ENCODE measurements at places on chromosomes 4 and X.

DNA sequence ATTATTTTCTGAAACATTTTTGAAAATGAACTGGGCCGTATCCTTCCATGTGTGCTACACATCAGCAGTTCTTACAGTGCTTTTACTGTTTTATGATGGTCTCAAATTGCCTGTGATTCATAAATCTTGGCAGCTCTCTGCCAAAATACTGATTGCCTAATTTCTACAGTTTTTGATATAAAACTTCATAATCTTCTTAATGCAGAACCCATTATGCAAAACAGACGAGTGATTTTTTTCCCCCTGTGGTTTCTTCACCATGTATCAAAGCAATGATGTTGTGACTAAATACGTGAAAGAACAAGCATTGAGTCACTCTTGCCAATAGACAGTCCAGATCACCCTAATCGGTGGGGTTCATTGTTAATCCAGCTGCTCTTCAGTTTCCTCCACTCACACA, 156.4 kb upstream of the WDR1 start:
- DNase-seq, result no peak

DNA sequence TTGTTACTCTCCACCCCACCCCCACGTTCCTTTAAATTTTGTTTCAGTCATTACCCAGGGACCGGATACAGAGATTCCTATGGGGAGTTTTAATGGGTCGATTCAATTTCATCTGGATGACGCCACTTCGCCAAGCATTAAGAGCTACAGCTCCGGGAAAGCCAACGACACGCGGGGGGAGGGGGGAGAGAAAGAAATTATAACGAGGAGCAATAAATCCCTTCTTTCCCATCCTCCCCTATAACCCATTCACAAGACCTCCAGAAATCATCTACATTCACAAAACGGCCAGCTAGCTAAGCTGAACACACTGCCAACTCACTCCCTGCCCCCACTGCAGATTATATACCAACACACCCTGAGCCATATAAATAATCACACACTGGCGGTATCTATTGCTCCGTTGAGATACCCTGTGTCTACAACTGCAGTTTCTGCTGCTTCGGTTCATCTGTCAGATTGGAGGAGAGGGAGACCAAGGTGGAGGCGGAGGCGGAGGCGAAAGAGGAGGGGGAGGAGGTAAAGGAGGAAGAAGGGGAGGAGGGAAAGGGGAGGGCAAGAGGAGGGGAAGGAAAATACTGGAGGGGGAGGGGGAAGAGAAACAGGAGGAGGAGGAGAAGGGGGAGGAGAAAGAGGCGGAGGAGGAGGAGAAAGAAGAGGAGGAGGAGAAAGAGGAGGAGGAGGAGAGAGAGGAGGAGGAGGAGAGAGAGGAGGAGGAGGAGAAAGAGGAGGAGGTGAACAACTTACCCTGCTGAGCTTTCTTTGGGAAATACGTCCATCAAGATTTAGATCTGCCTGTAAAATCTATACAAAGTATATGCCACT, 113.9 kb upstream of the VAMP7 start:
- peak; percentile 6 for DNase-seq

- no peak for DNase-seq
These were observed 156.6 kb upstream of the ARSJ start for GRCh38 chr4:114136069-114136468.

DNA sequence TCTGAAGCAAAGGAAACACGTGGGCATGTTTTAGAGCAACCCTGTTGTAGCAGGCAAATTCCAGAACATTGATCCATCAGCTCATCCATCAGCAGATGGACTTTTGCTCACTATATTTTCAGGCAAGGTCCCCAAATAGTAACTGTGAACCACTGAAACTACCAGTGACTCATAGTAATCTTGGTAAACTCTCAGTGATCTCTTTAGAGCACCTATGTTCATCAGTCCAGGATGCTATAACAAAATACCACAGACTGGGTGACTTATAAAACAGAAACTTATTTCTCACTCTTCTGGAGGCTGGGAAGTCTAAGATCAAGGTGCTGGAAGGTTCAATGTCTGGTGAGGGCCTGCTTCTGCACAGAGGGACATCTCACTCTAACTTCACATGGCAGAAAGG, 28.9 kb upstream of the BTC start:
- no peak for DNase-seq

DNA sequence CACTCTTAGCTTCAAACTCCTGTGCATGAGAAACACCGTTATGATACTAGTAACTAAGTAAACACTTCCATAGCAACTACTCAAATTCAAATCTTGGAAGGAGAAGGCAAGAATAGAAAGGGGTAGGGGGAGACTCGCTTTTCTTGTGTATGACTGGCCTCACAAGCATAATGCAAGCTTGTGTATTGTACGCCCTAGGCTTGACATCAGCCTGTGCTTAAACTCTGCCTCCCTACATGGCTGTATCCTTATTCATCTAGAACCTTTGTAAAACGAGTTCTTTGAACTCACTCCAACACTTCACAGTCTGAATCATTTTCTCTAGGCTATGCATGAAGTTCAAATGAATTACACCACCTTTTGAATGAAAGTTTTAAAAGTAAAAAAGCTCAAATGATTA, 1071.2 kb upstream of the ADGRL3 start:
- no peak for DNase-seq

DNA sequence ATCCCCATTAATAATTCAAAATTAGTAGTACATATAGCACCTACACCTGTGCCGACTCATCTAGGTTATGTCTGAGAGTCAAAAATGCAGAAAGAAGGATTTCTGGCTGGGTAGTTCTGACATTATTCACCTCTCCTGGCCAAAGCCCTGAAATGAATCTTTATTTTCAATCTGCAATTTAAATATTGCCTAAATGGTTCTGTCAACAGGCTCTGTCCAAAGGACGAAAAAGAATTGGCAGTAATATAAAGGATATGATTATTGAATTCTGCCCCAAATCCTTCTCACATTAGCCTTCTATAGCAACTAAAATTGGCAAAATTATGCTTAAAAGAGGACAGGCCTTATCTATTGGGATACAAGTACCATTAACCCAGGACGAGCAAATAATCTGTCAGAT, 86.9 kb upstream of the SPANXN4 start:
- DNase-seq, result no peak

- DNase-seq, result no peak
These were observed 64.2 kb upstream of the TTC29 start for GRCh38 chr4:147009875-147010274.

DNA sequence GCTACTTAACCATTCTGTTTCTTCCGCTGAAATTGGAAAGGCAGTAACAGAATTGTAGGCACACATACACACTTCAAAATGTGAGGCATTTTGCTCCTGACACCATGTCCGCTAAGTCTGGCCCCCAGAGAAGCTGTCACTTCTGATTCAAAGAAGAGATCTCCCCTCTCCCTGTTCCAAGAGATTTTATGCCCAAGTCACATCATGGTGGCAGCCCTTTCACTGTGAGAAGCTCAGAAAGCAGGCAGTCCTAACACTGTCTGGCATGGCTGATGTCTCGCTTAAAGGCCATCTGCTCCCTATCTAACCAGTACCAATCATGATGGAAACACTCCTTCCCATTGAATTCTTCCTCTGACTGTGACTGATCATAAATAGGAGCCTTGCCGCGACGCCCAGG, 83.9 kb downstream of the BEND2 start:
- DNase-seq, result no peak

- DNase-seq, result no peak
These were observed 150.5 kb upstream of the RXFP1 start for GRCh38 chr4:158371158-158371557.

- DNase-seq, result no peak
These were observed 6.4 kb upstream of the ZNF674 start for GRCh38 chrX:46551494-46552128.

GRCh38 chrX:13078739-13079444, 34.5 kb upstream of the FAM9C start:
- DNase-seq, result no peak

DNA sequence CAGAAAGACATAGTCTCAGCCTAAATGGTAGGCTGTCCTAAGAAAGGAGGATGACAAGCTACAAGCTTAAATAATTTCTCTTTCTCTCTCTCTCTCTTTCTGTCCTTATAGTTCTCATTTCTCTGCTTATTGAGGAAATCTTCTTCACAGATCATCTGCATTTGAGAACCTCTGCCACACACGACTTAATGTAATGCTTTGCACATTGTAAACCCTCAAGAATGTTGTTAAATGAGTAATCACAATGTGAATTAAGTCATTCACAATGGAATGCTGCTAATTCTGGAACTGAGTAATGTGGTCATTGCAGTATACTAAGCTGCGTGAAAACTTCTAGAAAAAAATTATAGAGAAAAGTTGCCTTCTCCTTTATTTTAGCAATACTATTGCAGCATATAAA, 508.9 kb upstream of the FTHL17 start:
- no peak for DNase-seq

GRCh38 chrX:21943460-21944135, 3.1 kb downstream of the SMS start:
- no peak for DNase-seq

- no peak for DNase-seq
These were observed 133.8 kb downstream of the PALLD start for GRCh38 chr4:168630445-168631187.

DNA sequence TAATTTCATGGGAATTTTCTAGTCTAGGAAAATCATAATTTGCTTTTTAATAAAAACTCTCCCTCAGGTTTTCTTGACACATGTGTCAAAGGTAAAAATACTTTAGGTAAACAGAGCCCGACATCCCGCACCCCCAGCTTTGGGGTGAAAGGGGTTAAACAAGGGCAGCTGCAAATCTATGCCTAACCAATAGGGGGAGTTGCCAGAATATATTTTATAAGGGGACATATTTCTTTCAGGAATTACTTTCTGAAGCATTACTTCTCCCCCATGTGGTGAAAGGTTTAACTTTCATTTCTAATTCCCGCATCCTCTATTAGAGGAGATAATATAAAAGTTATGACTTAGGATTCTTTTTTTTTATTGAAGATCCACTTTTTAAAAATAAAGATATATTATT, 53.9 kb upstream of the HEPH start:
- peak; percentile 1 for DNase-seq

GRCh38 chr4:169009286-169010124, 550 bp downstream of the CBR4 start:
- DNase-seq, result peak; percentile 47

DNA sequence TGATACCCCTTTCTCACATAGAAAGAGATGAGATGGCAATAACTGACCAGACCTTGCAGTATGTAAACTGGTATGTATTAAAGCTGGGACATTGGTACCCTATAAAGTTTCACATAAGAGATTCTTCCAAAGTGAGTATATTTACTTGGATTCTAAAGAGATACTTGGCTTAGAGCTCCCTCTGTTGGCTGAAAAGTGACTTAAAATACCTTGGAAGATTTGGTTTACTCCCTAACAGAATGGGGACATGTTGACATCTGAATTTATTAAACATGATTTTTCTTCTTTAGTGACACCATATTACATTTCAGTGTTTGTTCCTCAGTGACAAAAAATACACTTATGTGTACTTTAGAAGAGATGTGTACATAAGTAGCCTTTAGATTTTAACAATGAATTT, 47.9 kb upstream of the RGN start:
- no peak for DNase-seq

DNA sequence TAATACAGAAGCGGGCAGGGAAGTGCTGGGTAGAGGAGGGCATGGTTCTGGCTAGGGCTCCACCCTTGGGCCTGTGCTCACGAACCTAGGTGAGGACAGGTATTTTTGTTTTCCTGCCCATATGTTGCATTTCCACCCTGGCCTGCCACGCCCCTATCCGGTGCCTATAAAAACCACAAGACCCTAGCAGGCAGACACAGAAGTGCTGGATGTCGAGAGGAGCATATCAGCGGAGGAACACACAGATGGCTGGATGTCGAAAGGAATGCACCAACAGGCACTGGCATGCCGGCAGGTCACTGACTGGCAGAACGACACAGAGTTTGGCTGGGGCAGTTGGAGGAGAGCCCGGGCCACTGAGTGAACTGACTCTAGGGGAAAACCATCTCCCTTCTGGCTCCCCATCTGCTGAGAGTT, 316.6 kb upstream of the BOD1L1 start:
- DNase-seq, result no peak

DNA sequence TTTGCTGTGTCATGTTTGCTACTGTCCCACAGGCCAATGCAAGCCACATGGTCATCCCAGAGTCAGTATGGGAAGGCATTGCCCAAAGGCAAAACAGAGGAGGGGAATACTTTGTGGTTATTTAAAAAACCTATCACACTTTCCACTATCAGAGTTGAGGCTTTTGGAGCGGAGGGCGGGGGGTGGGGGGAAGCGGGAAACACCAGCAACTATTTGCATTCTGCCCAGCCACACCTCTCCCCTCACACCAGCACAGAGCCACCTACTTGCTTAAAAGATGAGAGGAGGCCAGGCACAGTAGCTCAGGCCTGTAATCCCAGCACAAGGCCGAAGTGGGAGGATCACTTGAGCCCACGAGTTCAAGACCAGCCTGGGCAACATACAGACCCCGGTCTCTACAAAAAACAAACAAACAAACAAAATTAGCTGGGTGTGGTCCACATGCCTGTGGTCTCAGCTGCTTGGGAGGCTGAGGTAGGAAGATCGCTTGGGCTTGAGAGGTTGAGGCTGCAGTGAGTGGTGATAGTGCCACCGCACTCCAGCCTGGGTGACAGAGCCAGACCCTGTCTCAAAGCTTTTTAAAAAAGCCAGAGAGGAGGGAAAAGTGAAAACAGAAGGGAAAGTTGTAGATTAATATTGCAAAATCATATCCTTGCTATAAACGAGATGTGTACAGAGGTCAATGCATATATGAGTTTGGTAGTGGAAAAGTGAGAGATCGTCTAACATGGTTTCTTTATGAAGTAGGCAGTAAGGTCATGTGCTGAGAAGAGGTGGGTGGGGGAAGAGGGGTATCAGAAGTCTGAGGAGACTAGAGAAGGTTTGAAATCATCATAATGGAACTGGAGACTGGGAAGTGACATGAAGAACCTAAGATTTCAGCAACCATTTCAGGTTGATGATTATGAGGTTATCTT, 1.9 kb upstream of the CHST7 start:
- DNase-seq, result no peak

- DNase-seq, result no peak
These were observed 113.3 kb upstream of the IL13RA1 start for GRCh38 chrX:118614150-118614549.

GRCh38 chr4:145984563-145984962, 45.9 kb upstream of the ZNF827 start:
- DNase-seq, result no peak

GRCh38 chr4:16757080-16757521, 141.3 kb downstream of the LDB2 start:
- DNase-seq, result no peak

GRCh38 chr4:104966349-104967033, 180.2 kb upstream of the TET2 start:
- DNase-seq, result no peak

- no peak for DNase-seq
These were observed 92.0 kb downstream of the PRKX start for GRCh38 chrX:3621414-3621813.

DNA sequence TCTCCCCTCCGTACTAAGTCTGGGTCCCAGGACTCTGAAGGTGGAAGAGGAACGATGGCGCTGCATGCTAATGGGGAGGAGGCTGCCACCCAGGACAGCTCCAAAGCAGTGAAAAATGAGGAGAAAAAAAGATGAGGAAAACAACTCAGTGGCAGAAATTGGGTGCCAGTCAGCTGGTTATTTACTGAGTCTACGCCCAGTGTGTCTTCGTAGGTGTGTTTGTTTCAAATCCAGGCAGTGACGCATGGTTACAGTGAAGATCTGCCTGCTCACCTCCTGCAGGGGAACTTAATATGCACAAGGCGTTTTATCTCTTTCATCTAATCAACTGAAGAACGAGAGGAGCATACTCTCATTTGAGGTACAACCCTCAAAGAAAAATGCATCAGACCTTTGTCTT, 70.9 kb upstream of the FBXW7 start:
- no peak for DNase-seq

- no peak for DNase-seq
These were observed 24.9 kb downstream of the SMARCAD1 start for GRCh38 chr4:94232519-94232918.

- no peak for DNase-seq
These were observed 325.6 kb upstream of the BOD1L1 start for GRCh38 chr4:13953083-13953482.
